ENCODE measurements at places on chromosomes 6 and 20. TPM values are rescaled to one million over a fixed set of nuclear protein-coding genes. Genes with fewer than 3 reads are reported as not detected.

GRCh38 chr6:137320271-137320670 lies 101.1 kb upstream of the IFNGR1 start:
- DNase-seq = no peak

DNA sequence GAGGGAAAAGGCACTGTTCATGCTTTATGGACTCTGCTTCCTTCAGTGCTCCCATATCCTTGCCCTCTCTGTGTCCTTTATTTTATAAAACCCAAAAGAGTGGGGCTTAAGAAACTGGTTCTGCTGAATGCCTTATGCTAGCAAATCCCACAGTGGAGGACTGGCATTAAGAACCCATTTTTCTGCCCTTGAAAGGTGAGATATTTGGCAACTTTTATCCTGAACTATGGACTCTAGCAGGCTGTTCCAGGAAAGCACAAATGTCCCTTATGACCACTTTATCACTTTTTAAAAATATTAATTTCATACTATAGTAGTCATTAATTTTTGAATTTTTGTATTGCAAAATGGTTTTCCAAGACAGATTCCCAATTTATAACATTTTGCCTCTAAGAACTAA lies 93.3 kb downstream of the ADAT2 start:
- DNase-seq = no peak

DNA sequence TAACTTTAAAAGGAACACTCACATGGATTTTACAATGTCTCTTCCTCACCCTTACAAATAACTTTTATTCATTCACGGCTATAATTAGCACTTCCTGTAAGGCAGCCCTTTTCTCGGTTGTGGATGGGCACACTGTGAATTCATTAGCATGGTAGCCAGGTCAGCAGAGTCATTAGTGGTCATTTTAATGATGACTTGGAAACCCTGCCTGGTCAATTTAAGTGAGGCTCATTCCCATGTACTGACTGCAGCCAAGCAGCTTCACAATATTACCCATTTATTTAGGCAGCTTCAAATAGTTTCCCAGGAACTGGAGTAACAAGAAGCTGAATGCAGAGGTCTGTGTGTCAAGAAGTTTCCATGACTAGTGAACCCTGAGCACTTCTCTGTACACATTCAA lies 248.8 kb downstream of the KHDC1L start:
- no peak for DNase-seq

DNA sequence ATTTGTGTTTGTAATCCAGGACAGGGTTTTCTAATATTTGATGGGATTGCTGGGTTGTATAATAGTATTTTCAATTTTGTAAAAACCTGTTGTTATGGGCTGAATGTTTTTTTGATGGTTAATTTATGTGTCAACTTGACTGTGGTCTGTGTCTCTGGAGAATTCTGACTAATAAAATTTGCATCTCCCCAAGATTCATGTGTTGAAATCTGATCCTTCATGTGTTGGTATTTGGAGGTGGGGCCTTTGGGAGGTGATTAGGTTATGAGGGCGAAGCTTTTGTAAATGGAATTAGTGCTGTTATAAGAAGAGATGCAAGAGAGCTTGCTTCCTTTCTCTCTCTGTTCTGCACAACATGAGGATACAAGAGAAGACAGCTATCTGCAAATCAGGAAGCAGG lies 48.7 kb upstream of the SAMD5 start:
- no peak for DNase-seq

DNA sequence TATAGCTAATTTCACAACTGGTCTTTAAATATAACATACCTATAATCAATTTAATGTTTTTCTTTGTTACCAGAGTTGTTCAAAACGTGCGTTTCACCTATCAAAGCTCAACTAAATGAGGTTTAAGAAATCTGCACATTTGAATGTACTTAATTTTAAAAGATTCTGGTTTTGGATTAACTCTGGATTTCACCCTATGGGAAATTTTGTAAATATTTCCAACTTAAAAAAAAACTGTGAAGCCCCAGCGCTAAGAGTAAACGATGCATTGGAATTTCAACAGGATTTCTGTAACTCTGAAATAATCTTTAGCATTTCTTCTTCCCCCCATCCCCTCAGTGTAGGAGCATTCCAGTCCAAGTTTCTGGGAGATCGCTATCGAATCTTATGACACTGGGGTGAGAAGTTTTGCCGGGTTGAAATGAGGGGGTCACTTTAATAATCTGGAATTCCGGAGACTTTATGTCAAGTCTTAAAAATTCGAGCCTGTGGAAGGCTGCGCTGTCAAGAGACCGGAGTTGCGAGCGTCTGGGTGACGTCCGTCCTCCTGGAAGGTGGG lies 643 bp upstream of the MAP3K4 start:
- no peak for DNase-seq

DNA sequence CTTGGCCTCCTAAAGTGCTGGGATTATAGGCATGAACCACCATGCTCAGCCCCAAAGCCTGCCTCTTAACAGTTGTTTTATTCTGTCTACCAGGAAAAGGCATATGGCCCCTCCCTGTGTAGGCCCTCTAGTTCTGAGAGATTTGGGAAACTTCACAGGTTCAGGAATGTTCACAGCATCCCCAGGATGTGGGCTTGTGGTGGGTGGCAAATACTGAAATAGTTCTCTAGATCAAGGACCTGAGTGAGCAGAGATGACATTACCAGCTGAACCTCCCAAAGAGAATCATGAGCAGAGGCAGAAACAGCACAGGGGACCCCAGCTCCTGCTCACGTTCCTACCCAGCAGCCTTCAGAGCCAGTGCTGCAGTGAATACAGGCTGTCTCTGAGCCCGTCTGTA lies 99.6 kb downstream of the SSR1 start:
- DNase-seq = no peak

GRCh38 chr6:23663652-23664051 lies 462.4 kb upstream of the NRSN1 start:
- no peak for DNase-seq

- DNase-seq = peak; percentile 36
These were observed 23.2 kb downstream of the RBCK1 start for GRCh38 chr20:431012-431904.

- DNase-seq = peak; percentile 15
These were observed at the start of gene RIPPLY2 for GRCh38 chr6:83853178-83854000. TSS of gene RIPPLY2 (plus strand) at chr6:83853360. CDS start at chr6:83853417, 57 bp downstream.

GRCh38 chr6:37492236-37492972 lies 7.3 kb downstream of the CCDC167 start:
- DNase-seq = no peak

- no peak for DNase-seq
These were observed 169.9 kb downstream of the BCAS1 start for GRCh38 chr20:53900380-53900999.

- no peak for DNase-seq
These were observed 14.8 kb downstream of the HEY2 start for GRCh38 chr6:125764121-125764671.

DNA sequence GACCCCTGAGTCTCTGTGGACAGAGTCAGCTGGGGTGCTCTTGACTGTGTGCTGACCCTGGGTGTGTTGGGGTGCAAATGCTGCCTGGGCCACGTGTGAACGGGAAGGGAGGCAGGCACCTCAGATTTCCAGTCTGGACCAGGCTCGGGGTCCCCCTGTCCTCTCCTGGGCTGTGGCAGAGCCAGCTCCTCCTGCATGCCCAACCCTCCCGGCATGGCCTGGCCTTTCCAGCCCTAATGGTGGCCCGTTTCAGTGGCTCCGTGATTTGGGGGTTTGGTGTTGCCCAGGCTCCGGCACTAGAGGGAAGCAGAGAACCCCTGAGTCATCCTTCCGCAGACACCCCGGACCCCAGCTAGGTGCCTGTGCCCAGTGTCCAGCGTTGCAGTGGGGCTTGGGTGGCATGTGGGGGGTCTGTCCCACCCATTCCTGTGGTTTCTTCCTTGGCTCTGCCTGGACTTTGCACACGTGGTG lies 9.1 kb downstream of the RBM38 start:
- DNase-seq = no peak

DNA sequence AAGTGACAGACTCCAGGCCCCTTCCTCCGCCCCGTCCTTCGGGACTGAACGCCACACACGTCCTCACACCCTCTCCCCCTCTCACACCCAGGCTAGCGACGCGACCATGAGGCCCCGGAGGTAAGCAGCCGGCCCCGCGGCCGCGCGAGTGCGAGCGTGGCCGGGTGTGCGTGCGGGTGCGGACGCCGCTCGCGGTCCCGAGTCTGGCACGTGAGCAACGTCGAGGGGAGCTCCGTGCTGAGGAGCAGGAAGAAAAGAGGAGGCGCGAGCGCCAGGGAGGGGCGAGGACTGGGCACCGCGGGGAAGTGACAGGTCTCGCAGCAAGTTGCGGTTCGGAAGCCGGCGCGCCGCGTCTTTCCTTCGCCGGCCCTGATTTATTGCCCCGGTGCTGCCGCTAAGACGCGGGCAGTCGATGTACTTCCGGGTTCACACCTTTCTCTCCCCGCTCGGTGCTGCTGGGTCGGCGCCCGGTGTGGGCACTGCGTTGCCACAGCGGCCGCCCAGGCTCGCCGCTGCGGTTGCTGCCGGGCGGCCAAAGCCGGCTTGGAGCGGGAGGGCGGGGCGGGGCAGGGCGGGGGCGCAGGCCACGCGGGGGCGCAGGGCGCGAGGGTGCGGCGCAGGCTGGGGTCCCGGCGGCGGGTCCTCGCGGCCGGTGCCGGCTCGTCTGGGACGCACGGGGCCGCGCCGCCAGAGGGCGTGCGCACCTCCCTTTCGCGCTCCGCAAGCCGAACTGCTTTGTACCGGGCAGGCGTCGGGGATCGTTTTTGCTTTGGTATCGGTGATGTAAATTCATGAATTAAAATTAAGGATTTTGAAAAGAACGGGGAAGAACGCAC lies 15.8 kb upstream of the LIN28B start:
- DNase-seq = peak; percentile 79

- no peak for DNase-seq
These were observed 121.4 kb upstream of the DST start for GRCh38 chr6:56764081-56764566.

DNA sequence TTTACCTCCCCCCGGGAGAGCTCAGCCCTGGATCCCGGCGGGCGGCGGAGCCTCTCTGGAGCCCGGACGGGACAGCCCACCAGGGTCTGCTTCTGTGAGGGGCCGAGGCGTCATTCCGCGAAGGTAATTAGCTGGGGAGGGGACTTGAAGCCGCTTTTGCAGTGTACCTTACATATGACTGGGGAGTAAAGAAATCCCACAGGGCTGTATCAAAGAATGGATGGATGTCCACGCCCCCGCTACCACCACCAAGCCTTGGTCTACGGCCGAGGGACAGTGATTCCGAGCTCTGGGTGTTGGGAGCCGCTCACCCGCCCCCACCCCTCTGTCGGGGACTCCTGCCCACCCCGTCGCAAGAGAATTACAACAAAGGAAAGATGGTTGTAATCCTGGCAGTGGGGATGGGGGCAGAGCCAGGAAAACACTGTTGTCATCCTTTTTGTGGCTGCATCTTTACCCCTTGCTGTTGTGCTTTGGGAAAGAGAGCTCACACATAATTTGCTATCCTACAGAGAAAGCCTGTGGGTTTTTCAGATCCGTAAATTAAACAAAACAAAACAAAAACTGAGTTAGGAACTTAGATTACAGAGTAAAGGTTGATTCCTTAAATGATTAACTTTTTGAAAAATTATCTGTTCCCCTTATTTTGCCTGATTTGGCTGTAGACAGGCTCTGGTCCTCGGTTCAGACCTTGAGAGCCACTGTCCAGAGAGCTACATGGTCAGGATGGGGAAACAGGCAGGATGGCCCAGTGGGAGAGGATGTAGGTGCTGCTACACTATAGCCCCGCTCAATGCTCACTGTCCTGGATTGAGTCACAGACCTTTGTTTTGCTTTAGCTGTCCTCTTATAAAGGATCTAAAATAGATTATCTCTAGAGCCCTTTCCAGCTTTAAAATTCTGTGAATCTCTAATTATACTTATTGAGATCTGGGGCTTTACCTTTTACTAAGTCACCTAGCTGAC lies 997 bp upstream of the FBXO30 start:
- DNase-seq = no peak

DNA sequence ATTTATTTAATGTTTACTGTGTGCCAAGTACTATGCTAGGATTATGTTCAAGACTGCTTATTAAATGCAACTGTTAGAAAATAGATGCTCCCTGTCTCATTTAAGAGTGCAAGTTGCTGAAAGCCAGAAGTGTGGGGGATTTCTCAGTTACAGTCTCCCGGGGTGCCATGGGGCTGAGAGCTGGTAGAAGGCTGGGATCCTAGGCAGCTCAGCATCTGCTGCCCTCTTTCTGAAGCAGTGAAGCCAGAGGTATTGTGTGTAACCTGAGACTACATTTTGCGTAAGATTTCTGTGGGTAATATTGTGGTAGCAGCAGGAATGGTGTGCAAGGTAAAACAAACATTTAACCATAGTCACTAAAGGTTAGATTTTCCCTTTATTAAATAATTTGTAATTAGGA lies 120.6 kb downstream of the AKAP7 start:
- DNase-seq = no peak

- DNase-seq = no peak
These were observed 250.1 kb downstream of the ATXN1 start for GRCh38 chr6:16511040-16511660.

DNA sequence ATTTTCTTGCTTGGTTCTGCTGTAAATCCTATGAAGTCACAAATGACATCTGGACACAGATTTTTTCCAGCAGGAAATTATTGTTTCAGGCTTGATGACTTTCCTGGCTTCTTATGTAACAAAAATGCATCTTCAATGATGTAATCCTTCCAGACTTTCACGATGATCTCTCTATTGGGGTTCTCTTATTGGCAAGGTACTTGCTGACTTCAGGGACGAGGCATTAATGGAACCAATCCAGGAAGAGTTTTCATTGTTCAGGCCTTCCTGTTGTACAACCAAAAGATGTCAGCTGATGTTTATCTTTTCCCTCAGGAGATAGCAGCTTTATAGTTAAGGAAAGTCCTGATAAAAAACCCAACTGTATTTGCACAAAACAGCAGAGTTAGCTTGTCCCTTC lies 118.5 kb upstream of the MMS22L start:
- DNase-seq = no peak

DNA sequence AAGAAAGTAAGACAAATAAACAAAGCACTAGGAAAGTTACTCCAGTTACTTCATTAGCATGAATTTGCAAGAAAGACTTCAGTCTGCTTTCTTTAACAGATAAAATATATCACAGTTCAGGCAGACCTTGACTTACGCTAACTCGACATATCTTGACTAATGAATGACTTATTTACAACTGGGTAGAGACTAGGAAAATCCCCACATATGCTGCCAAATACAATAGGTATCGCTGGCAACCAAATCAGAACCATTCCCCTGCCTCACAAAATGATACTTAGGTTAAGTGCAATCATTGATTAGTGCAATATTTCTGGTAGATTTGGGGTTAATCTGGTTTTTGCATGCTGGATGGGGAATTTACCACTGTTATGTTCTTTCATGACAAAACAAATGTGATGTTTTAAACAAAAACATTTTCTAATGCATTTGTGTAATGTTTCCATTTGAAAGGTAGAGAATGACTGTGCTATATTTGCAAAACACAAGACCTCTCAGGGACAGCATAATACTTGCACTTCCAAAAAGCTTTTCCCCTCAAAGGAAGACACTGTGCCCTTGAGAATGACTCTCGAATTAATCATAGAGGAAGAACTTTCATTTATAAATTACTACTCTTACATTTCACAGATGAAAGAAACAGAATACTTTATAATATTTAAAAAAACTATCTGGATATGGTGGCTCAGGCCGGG lies 101.6 kb downstream of the PRKN start:
- DNase-seq = no peak

- no peak for DNase-seq
These were observed 674.8 kb upstream of the CITED2 start for GRCh38 chr6:140049251-140049650.

The HLA-G gene
- 0.38 TPM for total RNA-seq

The FOXS1 gene
- not detected for total RNA-seq

The BTNL2 gene
- total RNA-seq = not detected

The BEND6 gene
- 0.46 TPM for total RNA-seq

The C6orf15 gene
- not detected for total RNA-seq

The WRNIP1 gene
- total RNA-seq = 42.5 TPM

The LRFN2 gene
- 0.14 TPM for total RNA-seq

The UST gene
- 2.9 TPM for total RNA-seq

The SLC52A3 gene
- total RNA-seq = 0.38 TPM

The PRR3 gene
- 16.6 TPM for total RNA-seq

Measured in progenitor cell of endocrine pancreas (in vitro differentiated cells).